ENCODE measurements at places on chromosomes 12 and 14.

- H3K36me3 ChIP-seq = no peaks in the 10 kb centered on the region
- peaks cover 4% of the 10 kb centered on the region for H3K4me1 ChIP-seq
- peaks cover 28% of the 10 kb centered on the region for H3K27me3 ChIP-seq
- H3K27ac ChIP-seq = no peak overlapping the region
- DNase-seq = no peak
These were observed 822.9 kb downstream of the VRK1 start for GRCh38 chr14:97620066-97620465.

GRCh38 chr12:63870838-63871237 is 26.3 kb downstream of the SRGAP1 start:
- DNase-seq = no peak
- H3K4me1 ChIP-seq = peaks cover 6% of the 10 kb centered on the region
- H3K27me3 ChIP-seq = no peaks in the 10 kb centered on the region
- H3K36me3 ChIP-seq = no peaks in the 10 kb centered on the region

- no peak for DNase-seq
- H3K4me1 ChIP-seq = peaks cover 13% of the 10 kb centered on the region
- peaks cover 81% of the 10 kb centered on the region for H3K27me3 ChIP-seq
- no peaks in the 10 kb centered on the region for H3K36me3 ChIP-seq
- H3K27ac ChIP-seq = no peak overlapping the region
- no peak overlapping the region for H3K4me3 ChIP-seq
These were observed 2.1 kb downstream of the SLC6A12 start for GRCh38 chr12:211639-212414.

DNA sequence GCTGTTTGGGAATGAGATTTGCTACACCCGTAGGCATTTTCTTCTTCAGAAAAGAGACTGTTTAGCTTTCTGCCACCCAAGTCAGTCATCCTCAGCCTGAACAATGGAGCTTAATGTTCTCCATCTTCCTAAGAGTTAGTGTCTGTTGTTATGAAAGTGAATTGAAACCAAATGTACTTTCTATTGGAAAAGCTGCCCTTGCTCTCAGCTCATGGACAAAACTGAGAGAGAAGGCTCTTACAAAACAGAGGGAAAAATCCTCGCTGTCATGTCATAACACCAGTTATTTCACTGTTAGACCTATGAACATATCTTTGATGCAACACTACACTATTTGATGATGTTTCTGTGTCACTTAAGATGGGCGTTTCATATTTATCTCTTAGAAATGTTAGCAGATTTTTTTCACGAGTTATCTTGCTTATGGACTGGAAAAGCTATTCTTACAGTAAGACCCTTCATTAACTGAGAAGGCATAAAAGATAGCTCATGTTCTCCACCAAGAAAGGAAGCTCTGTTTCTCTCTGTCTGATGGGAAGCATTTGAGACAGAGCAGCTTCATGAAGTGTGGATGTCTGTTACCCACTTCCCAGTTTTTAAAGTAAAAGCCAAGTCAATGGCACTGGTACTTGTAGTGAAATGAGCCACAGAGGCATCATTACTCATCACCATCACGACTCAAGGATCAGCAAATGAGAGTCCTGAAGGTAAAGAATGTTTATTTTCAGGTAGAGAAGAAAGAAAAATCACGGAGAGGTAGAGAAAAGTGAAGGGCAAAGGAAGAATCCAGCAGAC is 483.9 kb downstream of the ZFP36L1 start:
- H3K4me1 ChIP-seq = peaks cover 70% of the 10 kb centered on the region
- no peak overlapping the region for H3K4me3 ChIP-seq

- H3K27me3 ChIP-seq = no peaks in the 10 kb centered on the region
- H3K4me3 ChIP-seq = peak overlapping the region; percentile 79
- H3K36me3 ChIP-seq = no peaks in the 10 kb centered on the region
- peaks cover 30% of the 10 kb centered on the region for H3K4me1 ChIP-seq
These were observed 1.1 kb upstream of the TRAF3 start for GRCh38 chr14:102775855-102776760.

DNA sequence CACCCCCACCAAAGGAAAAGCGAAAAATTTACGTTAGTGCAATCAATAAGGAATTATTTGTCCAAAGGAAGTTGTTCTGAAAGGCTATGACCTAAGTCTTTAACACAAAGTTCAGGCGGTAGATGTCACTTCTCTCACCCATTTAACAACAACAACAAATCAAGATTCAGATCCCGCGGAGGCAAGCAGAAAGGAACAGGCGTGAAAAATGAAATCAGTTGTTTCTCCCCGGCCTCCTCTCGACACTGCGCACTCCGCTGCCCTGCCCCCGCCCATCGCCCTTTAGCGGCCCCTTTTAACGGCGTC is 1.4 kb downstream of the DENND5B start:
- peak overlapping the region; percentile 94 for H3K27ac ChIP-seq
- peak overlapping the region; percentile 91 for H3K4me3 ChIP-seq
- no peaks in the 10 kb centered on the region for H3K27me3 ChIP-seq
- no peaks in the 10 kb centered on the region for H3K36me3 ChIP-seq
- H3K4me1 ChIP-seq = peaks cover 43% of the 10 kb centered on the region
- no peak for DNase-seq

DNA sequence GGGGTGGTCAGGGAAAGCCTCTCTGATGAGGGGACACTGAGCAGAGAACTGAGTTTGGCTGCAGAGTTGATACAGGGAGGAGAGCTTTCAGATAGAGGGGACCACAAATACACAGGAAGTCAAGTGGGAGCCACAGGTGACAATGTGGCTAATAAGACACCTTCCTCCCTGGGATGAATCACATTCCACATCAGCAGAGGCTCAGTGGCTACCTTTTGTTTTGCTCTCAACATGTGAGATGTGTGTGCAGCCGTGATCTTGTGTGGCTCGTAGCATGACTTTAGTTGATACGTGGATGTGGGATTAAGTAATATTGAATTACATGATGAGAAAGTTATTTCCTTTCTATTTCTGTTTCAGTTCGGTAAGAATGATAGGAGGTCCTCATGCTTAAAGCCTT is 7.5 kb downstream of the CRADD start:
- no peaks in the 10 kb centered on the region for H3K36me3 ChIP-seq
- H3K4me1 ChIP-seq = peaks cover 30% of the 10 kb centered on the region
- no peaks in the 10 kb centered on the region for H3K27me3 ChIP-seq
- H3K4me3 ChIP-seq = no peak overlapping the region

DNA sequence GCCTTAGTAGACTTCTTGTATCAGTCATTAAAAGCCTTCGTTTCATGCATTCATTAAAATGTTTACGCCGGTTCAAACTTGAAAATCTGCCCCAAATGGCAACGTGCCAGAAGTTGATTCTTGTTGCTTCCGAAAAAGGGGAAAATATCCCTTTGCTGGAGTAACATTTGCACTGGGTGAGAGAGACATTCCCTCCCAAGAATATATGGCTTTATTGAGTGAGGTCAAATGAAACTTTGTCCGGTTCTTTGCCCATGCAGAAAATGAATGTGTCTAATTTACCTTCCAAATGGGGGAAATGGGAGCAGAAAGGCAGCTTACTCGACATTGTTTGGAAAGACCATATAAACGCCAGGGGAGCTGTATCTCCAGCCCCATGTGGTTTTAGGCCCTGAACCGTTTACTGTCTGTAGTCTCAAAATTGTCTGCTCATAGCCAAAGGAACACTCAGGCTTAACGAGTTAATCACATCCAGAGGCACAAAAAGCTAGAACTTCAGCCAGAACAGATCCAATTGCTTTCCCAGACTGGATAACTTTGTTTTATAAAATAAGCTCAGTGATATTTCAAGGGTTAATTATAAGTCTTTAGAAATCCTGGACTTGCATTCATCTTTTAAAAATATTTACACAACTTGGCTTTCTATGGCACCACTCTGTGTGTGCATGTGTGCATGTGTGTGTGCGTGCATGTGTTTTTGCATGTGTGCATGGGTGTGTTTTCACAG is 2.9 kb upstream of the EMP1 start:
- H3K27ac ChIP-seq = peak overlapping the region; percentile 94
- no peak for DNase-seq
- no peaks in the 10 kb centered on the region for H3K36me3 ChIP-seq
- no peaks in the 10 kb centered on the region for H3K27me3 ChIP-seq

Measured in mesothelial cell of epicardium (in vitro differentiated cells).